ENCODE measurements at places on chromosomes 2 and 18.

- no peak for DNase-seq
Measured at GRCh38 chr18:35971661-35972196, 750 bp upstream of the RMP24 start.

DNA sequence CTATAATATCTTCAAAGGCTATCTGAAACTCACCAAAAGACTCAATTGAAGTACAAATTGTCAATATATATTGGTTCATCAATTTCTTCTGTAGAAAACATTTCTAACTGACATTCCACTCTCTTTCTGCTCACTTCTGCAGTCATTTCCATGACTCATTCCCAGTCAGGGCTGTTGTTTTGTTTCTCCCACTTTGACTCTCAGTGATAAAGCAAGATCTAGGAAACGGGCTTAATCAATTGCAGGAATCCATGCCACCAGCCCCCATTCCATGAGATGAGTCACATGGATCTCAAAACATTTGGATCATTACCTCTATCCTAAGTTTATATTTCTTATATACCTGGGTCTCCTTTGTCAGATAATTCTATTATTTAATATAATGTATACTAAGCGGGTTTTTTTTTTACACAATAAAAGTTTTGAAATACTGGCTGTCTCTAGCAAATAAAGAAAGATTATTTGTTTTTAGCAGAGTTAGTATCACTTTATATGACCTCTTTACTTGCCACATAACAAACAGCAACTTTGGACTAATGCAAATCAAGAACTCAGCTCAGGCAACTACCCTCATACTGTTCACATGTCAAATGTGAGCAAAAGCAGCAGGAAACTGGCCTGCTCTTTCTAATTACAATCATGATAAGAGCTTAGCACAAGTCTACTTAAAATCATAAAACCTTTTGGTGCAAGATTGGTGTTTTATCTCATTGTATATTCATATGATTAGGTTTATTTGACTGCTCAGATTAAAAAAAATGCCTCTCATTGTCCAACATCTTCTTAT is 251.1 kb upstream of the PIK3C3 start:
- DNase-seq = no peak

DNA sequence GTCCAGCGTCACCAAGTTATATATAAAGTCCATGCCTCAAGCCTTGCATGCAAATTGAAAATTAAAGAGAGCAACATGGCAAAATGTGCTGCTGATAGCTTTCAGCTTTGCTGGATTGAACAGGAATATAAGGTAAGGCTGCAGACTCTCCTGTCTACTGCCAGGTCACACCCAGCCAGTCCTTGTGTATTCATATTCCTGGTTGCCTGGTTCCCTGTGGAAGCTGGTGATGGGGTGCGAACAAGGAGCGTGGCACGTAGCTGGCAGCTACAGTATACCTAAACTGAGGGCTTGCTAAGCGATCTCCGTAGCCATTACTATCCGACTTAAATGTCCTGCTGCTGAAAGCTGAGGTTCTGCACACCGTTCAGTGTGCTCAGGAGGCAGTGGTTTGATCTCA is 50.1 kb upstream of the NOSTRIN start:
- no peak for DNase-seq

GRCh38 chr2:181250691-181251090 is 206.5 kb upstream of the ITGA4 start:
- DNase-seq = no peak

DNA sequence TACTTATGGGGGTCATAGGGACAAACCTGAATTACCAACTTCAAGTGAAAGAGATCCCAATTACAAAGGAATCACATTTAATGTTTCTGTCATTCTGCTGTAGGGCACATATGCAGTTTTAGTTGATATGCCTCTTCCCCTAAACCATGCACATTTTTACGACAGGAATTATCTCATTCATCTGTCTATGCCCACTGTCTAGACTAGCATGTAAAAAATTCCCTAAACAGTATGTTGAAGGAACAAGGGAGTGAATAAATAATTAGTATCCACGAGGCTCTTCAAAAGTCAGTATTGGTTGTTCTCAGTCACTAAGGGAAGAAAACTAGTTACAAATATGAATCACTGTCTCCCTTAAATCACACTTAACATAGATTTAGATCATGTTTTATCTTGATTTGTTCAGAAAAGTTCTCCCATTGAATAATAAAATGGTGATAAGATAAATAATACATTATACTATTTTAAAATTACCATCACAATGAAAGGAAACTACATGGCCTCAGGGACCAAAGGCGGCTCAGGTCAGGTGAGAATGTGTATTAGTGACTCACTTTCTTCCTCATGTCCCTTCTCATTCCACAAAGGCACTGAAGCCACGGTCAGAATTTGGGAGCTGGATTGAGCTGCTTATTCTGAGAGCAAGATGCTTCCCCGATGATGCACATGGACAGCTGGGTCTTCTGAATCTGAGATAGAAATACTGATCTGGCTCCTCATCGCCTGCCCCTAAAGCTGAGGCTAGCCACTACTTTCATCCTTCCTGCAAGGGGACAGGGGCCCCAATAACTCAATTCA is 29.1 kb downstream of the DYM start:
- no peak for DNase-seq

DNA sequence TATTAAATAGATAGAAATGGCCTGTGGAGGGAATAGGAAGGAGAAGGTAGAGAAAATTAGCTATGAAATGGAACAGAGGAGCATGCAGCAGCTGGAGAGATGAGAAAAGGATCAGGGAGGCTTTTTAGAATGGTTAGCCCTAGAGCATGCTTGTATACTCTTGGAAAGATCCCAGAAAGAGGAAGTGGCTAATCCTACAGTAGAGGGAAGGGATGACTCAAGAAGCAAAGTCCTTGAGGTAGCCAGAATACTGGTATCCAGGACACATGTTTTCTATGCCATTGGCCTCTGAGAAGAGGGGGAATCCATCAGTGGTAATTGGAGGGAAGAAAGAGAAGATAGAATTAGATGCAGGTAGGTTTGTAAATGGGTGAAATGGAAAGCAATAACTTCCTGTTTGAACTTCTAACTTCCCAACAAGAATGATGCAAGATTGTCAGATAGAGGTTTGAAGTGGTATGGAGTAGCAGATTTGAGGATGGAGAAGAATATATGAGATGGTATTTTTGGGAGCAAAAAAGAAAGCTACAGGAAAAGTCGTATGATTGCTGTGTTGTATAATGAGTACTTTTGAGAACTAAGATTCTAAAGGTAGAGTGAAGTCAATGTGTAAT is 17.1 kb upstream of the OSBPL6 start:
- no peak for DNase-seq

DNA sequence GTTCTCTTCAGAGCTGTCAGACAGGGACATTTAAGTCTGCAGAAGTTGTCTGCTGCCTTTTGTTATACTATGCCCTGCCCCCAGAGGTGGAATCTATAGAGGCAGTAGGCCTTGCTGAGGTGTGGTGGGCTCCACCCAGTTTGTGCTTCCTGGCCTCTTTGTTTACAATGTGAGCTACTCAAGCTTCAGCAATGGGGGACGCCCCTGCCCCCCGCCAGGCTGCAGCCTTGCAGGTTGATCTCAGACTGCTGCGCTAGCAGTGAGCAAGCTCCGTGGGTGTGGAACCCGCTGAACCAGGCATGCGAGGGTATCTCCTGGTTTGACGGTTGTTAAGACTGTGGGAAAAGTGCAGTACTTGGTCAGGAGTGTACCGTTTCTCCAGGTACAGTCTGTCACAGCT is 24.0 kb upstream of the PAIP2B start:
- DNase-seq = no peak

DNA sequence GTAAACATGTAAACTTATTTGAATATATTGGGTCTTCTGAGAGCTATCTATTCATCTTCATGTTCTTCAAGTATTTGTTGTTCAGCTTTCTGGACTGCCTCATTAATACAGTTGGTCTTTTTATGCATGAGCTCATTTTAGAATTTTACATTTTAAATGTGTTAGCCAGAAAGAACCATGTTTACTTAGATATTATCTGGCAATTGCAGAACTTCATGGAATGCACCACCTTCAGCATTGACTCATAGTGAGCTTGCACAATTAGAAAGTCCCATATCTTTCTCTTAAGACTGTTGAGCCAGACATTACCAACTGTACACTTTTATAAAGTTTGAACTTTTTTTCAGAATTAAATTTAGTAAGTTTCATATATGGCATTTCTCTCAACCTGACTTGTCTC is 536.7 kb downstream of the RIT2 start:
- DNase-seq = no peak

GRCh38 chr2:168436840-168437239 is 19.2 kb upstream of the CERS6 start:
- DNase-seq = no peak

- DNase-seq = no peak
Measured at GRCh38 chr2:82811946-82812345, 1647.1 kb downstream of the SUCLG1 start.

GRCh38 chr18:7896161-7896560 is 329.0 kb downstream of the PTPRM start:
- DNase-seq = no peak

DNA sequence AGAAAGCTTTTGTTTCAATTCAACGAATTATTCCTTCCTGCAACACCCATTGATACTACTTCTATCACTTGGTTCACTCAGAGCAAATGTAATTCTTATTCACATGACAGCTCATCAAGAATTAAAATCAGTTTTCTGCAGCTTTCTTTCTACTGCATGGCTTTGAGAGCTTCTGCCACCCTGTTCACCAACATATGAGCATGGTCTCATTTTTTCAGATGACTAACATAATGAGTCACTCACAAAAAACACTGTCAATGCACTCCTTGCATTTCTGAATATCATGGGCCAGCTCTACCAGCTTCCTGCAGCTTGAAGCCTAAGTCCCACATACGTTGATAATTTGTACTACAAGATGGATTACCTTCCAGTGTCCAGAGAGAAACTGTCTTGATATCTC is 342.9 kb downstream of the LRATD1 start:
- no peak for DNase-seq

DNA sequence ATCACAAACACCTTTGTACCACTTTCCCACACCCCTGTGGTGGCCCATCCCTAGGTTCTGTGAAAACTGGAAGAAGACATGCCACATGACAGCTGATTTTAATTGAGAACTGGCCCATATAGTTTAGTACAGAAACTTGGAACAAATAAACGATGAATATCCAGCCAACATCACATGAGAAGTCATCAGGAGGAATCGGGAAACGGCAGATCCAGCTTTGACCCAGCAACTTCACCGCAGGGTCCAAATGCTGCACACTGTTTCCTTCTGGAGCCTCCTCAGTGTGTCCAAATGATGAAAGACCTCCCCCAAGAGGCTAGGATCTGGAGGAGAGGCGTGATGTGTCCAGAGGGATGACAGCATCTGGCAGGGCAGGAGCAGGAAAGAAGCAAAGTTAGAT is 75.5 kb downstream of the COPS8 start:
- no peak for DNase-seq

DNA sequence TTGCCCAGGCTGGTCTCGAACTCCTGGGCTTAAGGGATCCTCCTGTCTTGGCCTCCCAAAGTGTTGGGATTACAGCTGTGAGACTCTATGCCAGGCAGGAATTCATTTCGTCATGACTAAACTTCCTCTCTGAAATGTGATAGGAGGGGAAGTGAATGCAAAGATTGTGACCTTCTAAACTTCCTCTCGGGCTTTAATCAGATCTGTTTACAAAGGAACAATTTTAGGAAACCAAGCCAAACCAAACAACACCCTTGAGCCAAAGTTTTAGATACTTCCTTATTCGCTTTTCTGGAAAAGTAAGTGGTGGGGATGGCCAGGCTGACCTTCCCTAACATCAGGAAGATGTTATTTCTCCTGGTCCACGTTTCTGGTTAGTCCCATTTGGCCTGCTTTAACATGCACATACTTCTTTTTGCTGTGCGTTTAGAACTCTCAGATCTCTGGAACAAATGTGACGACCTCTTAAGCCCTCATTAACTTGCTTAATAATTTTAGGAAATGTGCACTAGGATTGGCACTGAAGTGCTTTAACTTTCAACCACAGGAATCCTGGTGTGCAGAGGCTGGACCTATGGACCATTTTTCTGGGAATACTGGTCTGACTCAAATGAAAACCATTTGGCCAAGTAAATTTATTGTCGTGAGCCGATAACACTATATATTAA is 33.2 kb upstream of the YES1 start:
- no peak for DNase-seq

DNA sequence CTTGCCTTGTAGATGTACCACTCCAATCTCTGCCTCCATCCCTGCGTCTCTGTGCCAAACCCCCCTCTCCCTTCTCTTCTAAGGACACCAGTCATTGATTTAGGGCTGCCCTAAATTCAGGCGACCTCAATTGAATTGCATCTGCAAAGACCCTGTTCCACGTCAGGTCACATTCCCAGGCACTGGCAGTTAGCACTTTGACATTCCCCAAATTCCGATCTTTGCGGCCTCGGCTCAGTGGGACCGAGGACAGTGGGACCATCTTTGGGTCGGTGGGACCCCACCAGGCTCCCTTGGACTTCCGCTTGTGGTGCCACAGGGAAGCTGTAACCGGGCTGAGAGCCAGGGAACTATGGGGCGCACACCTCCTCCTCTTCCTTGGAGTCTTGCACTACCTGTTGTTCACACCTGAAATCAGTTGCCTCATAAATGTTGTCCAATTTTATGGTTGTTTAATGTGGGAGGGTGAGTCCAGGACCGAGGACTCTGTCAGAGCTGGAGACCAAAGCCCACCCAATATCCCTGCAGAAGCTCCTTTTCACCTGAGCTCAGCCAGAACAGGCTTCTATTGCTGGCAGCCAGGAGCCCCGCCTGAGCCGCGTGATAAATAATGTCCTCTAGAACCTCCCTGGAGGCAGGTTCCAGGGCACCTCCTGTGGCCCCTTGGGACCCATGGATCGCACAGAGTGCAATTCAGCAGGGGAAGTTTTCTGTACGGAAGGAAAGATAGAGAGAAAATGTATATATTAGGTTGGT is 271.6 kb downstream of the EIPR1 start:
- DNase-seq = no peak

GRCh38 chr2:179746981-179747380 is 114.4 kb downstream of the ZNF385B start:
- no peak for DNase-seq

- no peak for DNase-seq
Measured at GRCh38 chr2:98118161-98118560, 31.2 kb downstream of the VWA3B start.

DNA sequence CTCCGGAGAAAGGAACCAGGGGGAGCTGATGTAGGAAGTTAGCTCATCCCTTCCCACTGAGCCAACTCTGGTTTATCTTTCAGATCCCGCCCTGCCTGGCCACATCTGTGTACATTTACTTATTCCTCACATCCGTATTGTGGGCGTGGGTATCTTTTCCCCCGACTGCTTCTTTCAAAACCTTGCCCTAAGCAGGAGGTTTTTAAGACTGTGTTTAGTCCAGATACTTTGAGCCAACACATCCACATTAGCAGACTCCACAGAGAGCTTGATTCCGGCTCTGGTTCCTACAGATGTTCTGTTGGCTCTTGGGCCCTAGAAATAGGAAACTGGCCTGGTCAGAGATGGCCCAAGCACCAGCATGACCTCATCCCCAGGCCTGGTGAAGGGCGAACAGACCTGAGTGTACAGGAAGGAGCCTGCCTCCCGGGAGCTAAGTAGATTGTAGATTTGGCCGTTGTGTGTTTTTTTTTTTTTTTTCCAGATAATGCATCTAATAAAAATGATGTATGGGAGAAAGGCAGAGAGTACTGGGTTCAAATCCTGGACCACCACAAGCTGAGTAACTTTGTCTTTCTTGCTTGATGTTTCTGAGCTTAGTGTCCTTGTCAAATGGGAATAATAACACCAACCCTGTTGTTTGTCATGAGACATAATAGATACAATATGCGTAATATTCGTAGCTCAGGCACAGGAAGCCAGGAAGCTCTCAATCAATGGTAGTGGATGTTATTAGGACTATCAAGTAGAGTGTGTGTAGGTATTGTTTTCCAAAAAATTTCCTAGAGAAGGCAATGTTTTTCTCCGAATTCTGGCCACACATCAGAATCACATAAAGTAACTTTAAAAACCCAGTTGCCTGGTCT is 92.3 kb downstream of the PRKCE start:
- DNase-seq = no peak
